HCT116 (cell line): ENCODE measurements at places on chromosomes 2 and 18. TPM values are rescaled to one million over a fixed set of nuclear protein-coding genes. Genes with fewer than 3 reads are reported as not detected.

Gene C1GALT1C1L
- 0.20 TPM for total RNA-seq

Gene MAPK4
- total RNA-seq = 0.89 TPM

Gene CD8B2
- not detected for total RNA-seq

Gene GPR17
- not detected for total RNA-seq

Gene NGEF
- 12.6 TPM for total RNA-seq

Gene ADAM17
- 39.2 TPM for total RNA-seq

Gene SCN3A
- not detected for total RNA-seq

Gene GRB14
- 6.3 TPM for total RNA-seq

DNA sequence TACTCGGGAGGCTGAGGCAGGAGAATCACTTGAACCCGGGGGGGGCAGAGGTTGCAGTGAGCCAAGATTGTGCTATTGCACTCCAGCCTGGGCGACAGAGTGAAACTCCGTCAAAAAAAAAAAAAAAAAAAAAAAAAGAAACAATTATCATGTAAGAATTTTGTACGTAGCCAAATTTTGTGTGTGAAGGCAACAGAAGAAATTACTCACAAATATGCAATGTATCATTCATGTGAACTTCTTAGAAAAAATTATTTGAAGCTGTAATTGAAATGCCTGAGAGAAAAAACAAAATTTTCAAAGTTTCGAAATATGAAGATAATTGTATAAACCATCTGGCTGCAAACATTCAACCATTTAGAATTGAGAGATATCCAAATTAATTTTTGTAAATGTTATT is 204.8 kb upstream of the PARD3B start:
- DNase-seq = no peak

GRCh38 chr2:133418671-133419070 is 149.6 kb downstream of the NCKAP5 start:
- DNase-seq = no peak

DNA sequence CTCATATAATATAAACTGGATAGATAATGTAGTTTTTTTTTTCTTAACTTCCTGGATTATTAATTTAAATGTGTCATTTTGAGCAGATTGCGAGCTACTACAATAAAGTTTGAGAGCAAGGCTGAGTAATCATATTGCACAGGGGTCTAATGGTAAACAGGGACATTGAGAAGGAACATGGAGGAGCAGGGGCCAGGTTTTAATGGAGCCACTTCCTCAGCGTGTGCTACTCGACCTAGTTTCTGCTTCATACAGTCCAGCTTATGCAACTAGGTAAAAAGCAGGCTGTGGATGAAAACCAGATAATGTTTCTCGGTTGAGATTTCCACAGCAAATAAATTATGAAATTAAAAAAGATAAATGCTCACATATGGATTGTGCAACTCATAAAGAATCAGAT is 1915.7 kb upstream of the CELF4 start:
- DNase-seq = no peak

- no peak for DNase-seq
Observed at GRCh38 chr2:215845839-215846586, 167.3 kb downstream of the MREG start.

GRCh38 chr2:233445152-233445830 is 91.0 kb downstream of the DGKD start:
- DNase-seq = no peak

DNA sequence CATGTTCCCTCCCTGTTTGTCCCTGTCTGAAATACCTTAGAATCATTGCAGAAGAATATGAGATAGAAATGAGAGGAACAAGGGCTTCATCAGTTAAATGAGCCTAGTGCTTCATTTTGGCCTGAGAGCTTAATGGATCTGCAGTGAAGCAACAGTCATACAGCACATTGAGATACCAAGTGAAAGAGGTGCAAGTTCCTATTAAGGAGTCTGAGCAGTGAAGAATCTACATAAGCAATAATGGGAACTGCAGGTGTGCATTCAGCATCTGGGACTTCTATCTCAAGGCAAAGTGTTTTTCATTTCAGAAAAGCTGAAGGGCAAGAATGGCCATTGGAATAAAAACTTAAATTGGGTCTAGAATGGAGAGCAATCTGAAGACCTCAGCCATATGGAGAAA is 323.2 kb upstream of the SLC39A10 start:
- DNase-seq = no peak

DNA sequence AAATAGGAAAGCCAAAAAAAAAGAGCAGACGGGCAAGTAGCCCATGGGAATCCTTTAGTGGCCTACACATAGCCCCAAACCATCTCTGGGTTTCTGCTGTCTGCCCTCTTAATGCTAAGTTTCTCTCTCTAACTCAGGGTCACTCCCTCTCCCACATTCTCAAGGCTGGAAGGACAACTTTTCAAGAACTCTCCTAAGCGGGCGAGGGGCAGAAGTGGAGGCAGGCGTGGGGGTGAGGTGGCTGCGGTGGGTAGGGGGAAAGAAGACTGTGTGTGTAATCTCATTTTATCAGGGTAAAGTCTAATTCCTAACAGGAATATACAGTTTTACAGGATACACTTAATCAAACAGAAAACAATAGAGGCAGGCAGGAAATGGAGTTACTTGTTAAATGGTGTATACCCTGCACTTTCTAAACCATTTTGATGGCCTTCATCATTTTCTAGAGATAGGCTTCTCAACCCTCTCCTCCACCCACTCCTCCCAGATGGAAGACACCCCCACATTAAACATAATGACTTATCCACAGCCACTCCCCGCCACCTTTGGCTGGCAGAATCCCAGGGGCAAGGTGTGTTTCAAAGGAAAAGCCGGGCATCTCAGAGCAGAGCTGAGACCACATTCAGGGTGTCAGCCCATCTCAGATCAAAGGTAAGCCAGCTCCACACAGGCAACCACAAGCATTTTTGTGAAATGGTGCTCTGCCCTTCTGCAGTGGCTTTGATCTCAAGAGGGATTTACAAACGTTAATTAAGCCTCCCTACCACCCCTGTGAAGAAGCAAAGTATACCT is 6.8 kb downstream of the SMAD7 start:
- no peak for DNase-seq

DNA sequence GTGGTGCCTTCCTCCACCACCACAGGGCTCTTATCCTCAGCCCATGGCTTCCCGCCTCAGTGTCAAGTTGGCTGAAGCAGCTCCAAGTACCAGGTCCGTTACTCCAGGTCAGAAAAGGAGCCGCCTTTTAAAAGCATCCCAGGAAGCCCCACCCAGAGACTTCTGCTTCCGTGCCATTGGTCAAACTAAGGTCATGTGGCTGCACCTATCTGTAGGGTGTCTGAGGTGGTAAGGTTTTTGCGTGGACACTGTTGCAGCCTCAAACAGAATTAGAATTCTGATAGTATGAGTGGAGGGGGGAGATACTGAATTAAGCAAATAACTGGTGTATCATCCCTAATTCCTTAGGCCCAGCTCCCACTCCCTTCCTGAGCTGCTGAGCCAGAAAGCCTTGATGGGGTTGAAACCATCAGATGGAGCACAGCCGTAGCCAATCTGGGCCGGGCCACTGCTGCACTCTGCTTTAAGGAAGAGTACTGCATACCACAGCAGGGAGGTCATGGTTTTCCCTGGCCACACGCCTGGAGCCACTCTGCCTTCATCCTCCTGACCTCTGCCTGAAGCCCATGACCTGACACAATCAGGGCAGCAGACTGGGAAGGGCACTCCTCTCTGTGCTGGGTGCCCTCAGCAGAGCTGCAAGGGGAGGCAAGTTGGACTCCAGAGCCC is 8.4 kb downstream of the TMEM247 start:
- no peak for DNase-seq

GRCh38 chr18:59821983-59822382 is 77.8 kb upstream of the PMAIP1 start:
- no peak for DNase-seq

GRCh38 chr2:102422910-102423309 is at the start of gene IL18RAP:
Gene IL18RAP (plus strand): TSS chr2:102423160. CDS start chr2:102423278, 118 bp downstream.
- DNase-seq = no peak

DNA sequence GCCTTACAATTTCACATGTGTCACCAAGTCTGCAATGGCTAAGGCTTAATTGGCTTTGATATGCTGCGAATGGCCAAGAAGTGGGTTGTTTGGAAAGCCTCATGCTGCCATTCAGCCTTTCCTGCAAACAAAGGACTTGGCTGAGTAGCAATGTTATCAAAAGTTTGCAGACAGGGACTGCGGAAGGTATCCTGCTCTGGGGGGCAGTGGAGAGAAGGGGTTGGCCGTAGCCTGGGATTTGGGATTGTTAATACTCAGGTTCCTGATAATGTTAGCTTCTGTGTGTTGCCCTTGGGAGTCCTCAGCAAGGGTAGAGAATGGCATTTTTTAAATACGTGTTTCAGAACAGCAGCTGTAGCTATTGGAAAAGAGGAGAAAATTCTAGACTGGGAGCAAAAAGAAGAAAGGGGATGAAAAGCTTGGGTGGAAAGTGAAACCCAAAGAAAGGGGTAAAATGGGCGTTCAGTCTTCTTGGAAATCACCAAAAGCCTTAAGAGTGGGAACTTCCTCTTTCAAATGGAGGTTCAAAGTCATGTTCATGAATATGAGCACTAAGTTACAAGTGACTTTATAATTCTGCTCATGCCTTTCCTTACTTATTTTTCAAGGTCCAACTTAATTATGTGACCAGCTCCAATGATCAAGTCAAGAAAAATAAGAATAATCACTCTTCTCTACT is 325.1 kb downstream of the RNF144A start:
- DNase-seq = no peak

GRCh38 chr2:85243101-85244072 is 84.4 kb downstream of the TGOLN2 start:
- DNase-seq = no peak

DNA sequence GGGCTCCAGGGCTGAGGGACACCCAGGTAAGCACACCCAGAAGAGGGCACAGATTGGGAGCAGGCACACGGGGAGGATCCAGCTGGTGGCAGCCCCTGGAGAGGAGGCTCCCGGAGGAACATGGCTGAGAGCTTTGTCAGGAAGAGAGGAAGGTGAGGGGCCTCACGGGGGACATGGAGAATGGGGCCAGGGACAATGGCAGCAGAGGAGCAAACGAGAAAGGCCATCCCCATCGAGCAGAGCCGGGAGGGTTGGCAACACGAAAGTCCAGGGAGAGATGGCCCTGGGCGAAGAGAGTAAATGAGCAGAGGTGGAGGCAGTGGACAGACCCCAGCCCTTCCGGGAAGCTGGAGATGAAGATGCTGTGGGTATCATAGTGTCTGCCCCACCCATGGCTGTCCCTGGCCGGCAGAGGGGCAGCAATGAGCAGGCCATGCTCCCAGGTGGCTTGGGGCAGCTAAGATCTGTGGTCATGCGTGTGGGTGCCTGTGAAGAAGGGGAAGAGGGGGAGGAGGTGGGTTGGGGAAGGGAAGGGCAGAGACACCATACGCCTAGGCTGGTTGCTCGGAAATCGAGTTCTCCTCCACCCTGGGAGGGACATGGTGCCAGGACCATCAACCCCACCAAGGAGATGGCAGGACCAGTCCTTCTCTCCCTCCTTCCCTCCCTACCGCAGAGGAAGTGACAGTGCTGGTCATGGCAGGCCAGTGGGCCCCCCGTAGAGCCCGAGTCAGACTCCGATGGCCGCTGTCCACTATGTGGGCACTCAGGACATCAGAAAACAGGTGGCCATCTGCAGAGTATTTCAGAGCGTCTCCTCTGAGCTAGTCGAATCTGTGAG is 191.7 kb downstream of the NDUFA10 start:
- DNase-seq = no peak

DNA sequence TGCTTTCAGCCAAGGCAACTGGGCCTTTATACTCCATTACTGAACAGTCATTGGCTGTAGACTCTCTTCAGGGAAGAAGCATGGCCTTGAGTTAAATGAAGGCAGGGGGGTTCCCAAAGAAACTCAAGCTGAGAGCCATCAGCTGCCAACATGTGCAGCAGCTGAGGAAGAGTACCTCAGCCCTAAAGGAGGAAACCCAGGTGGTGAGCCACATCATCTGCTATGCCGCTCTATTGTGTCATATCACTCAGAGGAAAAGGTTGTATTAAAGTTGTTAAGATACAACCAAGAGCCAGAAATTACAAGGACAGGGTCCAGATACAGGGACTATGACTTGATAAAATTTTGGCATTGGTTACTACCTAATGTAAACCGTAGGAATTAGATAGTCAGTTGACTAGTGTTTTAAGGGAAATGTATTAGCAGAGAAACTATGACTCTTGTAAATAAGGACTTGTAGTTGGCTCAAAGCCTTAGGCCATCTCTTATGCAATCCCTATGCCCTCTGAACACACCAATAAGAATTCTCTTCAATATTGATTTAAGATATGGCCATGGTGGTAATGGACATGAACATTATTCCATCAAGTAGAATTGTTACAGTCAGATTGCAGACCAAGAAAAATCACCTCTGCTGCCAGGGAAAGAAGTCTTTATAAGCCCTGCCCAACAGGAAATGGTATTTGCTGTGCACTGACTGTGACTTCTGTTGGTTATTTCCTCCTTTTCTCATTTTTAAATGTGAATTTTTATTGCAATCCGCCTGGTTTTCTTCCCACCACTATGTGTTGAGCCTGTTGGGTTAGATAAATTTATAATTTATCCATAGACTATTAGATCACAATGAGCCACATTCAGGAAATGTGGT is 9.2 kb upstream of the LRPPRC start:
- DNase-seq = no peak

DNA sequence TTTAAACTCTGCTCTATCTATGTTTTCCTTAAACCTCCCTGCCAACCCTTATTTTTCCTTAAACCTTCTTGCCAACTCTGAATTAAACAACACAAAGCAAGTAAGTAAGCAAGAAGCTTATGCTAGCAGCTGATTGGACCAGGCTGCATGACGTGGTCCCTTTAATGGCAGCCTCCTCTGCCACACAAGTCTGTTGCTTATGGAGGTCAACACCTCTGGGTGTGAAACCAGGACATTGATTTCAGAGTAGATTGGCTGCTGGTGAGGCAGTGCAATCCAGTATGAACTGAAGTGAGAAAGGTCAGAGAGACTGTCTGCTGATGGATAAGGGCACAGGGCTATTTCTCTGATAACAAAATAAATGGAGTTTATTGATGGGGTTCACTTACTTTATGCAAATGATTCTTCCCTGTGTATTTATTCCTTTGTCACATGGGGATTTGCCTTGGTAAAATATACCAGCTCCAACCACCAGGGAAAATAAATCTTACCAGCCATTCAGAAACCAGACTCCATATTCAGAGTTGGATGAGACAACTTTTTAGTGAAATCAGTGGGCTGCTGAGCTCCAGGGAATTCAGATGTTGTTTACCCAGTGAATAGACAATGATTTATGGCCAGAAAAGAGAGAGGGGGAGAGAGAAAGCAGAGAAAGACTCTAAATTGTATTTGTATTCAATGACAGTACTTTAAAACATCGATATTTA is 112.2 kb upstream of the NCKAP5 start:
- DNase-seq = no peak
